ENCODE measurements at places on chromosomes 3 and 15.

DNA sequence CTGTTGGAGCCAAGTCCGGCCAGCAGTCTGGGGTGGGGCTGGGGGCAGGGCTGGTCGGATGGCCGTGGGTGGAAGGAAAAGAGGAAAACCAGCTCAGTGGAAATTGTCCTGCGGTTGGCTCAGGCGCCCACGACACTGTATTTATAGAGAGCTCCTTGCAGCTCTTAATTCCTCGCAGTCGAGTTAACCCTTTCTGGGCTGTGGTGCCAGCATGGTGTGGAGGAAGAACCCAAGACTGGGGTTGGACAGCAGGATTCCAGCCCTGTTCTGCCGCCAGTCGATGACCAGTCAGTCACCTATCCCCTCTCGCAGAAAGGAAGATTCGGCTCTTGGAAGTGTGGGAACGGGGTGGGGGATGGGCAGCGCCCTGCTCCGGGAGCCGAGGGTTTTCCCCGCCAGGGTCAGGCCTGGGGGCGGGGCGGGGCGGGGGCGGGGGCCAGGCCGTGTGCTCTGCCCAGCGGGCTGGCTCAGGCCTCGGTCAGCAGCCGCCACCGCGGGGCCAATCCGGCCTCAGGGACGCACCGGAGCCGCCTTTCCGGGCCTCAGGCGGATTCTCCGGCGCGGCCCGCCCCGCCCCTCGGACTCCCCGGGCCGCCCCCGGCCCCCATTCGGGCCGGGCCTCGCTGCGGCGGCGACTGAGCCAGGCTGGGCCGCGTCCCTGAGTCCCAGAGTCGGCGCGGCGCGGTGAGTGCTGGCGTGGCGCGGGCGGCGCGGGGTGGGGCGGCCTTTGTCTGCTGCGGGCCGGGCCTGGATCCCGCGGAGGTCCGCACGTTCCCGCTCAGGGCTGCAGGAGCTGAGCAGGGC lies at the start of gene CD276:
TSS of gene CD276 (plus strand) at position 607 of the 804 bp plus-strand sequence. CDS start 15,257 bp downstream, outside the sequence.
- no peak for DNase-seq

DNA sequence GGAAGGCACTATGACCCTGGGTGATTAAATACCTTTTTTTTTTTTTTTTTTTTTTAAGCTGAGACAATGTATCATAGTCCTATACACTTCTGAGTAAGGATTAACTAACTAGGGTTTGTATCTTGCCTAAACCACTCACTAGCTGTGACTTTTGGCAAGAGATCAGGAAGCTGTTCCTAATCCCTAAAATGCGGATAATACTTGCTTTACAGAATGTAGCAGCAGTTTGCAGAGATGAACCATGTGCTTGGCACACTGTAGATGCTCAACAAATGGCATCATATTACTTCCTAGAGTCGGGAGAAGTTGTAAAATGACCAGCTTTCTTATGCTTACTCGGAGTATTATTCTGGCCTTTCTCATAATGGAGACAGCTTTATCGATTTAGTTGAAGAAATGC lies 25.6 kb upstream of the PYGO1 start:
- DNase-seq: no peak

GRCh38 chr3:69385723-69386555 lies at the start of gene FRMD4B:
FRMD4B (minus strand) TSS chr3:69386088; CDS start chr3:69385989, 99 bp downstream.
- no peak for DNase-seq

GRCh38 chr3:194801461-194802432 lies 116.1 kb downstream of the FAM43A start:
- no peak for DNase-seq

GRCh38 chr3:144409319-144409718 lies 437.7 kb downstream of the DIPK2A start:
- DNase-seq: no peak

- no peak for DNase-seq
These were observed 243.2 kb upstream of the RGMA start for GRCh38 chr15:93332168-93332553.

DNA sequence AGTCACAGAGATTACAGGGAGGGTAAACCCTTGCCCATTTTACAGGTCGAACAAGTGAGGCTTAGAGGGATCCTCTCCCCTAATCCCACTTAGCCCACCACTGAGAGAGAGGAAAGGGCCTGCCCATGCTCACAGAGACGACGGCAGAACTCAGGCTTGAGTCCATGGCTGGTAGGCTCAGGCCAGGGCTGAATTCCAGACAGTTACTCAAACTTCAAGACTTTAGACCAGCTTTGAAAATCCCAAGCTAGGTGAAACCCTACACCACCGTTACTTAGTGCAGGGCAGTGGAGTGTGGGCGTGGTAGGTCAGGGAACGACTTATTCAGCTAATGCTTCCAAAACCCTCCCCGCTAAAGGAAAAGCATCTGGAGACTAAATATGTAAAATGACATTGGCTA lies 16.4 kb downstream of the GRIP2 start:
- no peak for DNase-seq

All from iPS DF 6.9 (cell line).